ENCODE measurements at places on chromosomes 5 and 9. TPM values are rescaled to one million over a fixed set of nuclear protein-coding genes. Genes with fewer than 3 reads are reported as not detected.

Gene IFNB1
- total RNA-seq: not detected

Gene DDX4
- total RNA-seq: not detected

Gene OR5C1
- not detected for total RNA-seq

Gene ADRB2
- 3.7 TPM for total RNA-seq
